ENCODE measurements at places on chromosomes 1 and 21. TPM values are rescaled to one million over a fixed set of nuclear protein-coding genes. Genes with fewer than 3 reads are reported as not detected.

The BECN2 gene
- polyA plus RNA-seq, result not detected

The TSPEAR gene
- not detected for polyA plus RNA-seq

The GBP7 gene
- not detected for polyA plus RNA-seq

The BATF3 gene
- 3.6 TPM for polyA plus RNA-seq

The UBASH3A gene
- polyA plus RNA-seq, result not detected

The DIO1 gene
- polyA plus RNA-seq, result not detected

The NCDN gene
- polyA plus RNA-seq, result 27.6 TPM

DNA sequence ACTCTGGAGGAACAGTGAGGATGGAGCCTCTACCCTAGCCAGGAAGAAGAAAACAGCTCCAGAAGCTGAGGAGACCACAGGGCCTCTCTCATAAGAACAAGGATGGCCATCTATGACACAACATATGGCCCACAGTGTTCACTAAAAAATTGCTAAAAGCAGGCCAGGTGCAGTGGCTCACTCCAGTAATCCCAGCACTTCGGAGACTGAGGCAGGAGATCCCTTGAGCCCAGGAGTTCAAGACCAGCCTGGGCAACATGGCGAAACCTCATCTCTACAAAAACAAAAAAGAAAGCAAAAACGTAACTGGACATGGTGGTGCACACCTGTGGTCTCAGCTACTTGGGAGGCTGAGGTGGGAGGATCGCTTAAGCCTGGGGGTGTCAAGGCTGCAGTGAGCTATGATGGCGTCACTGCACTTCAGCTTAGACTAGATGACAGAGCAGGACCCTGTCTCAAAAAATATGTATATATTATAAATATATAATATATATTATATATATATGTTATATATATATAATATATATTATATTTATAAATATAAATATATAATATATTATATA, 103.1 kb downstream of the TOMM20 start:
- H3K27me3 ChIP-seq, result no peaks in the 10 kb centered on the region
- H3K4me1 ChIP-seq, result no peaks in the 10 kb centered on the region
- H3K4me3 ChIP-seq, result no peak overlapping the region
- DNase-seq, result no peak
- no peaks in the 10 kb centered on the region for H3K36me3 ChIP-seq
- H3K27ac ChIP-seq, result no peak overlapping the region

GRCh38 chr1:248621770-248622169, 13.1 kb downstream of the OR2T11 start:
- no peaks in the 10 kb centered on the region for H3K36me3 ChIP-seq
- H3K4me3 ChIP-seq, result no peak overlapping the region
- no peaks in the 10 kb centered on the region for H3K4me1 ChIP-seq
- no peak overlapping the region for H3K27ac ChIP-seq

- H3K27me3 ChIP-seq, result no peaks in the 10 kb centered on the region
- DNase-seq, result peak; percentile 8
- H3K4me3 ChIP-seq, result no peak overlapping the region
- H3K36me3 ChIP-seq, result no peaks in the 10 kb centered on the region
- H3K27ac ChIP-seq, result no peak overlapping the region
These were observed 554.1 kb upstream of the OLFM3 start for GRCh38 chr1:102550729-102551384.

- H3K4me3 ChIP-seq, result no peak overlapping the region
- no peaks in the 10 kb centered on the region for H3K4me1 ChIP-seq
- no peaks in the 10 kb centered on the region for H3K36me3 ChIP-seq
These were observed 45.5 kb downstream of the TRABD2B start for GRCh38 chr1:47951545-47952235.

DNA sequence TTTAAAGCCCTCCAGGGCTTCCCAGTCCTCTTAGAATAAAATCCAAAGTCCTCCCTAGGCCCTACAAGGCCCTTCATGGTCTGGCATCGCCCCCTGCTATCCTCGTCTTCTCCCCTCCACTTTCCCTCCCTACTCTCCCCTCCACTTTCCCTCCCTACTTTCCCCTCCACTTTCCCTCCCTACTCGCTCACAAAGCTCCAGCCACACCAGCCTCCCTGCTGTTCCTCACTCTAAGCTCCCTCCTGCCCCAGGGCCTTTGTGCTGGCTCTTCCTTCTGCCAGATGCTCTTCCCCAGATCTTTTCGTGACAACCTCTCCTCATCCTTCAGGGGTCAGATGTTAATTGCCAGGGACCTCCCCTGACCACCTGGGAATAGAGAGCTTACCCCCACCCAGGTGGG, 12.8 kb downstream of the ARHGEF19 start:
- DNase-seq, result no peak
- H3K36me3 ChIP-seq, result no peaks in the 10 kb centered on the region
- H3K27ac ChIP-seq, result no peak overlapping the region

DNA sequence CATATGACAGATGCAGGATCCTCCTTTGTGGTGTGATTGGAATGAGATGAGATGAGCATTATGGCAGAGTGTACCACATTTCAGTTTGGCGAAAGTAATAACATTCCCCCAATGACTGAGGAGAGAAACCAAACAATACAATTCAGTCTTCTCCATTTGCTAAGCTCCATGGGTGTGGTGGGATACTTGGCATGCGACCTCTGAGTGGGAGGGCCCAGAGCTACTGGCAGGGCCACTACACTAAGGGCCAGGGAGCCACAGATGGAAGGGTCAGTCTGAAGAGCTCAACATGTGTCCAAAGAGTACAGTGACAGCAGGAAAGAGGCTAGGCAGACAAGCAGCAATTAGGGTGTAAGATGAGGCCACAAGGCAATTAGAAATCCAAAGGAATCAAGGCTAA, 23.8 kb upstream of the PAXBP1 start:
- H3K4me1 ChIP-seq, result no peaks in the 10 kb centered on the region
- no peak for DNase-seq
- peaks cover 3% of the 10 kb centered on the region for H3K27me3 ChIP-seq
- no peak overlapping the region for H3K4me3 ChIP-seq
- no peaks in the 10 kb centered on the region for H3K36me3 ChIP-seq
- H3K27ac ChIP-seq, result no peak overlapping the region

DNA sequence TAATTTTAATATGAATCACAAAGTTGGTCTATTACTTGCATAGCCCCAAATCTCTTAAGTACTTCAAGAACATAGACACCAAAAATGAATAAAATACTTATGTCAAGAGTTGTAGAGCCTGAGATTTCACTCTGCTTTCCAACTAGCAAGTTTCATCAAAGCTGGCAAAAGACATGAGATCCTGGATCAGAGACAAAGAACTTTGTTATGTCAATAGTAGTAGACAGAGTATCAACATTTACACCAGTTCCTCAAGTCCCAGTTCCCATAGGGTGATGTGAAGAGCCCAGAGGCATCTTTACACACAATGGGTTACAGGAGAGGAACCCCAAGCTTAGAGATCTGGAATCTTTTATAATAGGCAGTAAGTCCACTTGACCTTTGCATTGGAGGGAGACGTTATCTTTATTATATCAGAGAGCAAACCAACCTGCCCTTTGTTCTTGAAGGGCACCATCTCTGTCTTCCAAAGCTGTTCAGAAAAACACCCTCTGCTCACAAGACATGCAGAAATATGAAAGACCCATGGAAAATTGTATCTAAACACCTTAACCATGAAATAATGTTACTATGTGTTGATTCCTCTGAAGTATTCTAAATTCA, 174.4 kb upstream of the GALNT2 start:
- no peaks in the 10 kb centered on the region for H3K27me3 ChIP-seq
- DNase-seq, result no peak
- no peaks in the 10 kb centered on the region for H3K4me1 ChIP-seq
- no peaks in the 10 kb centered on the region for H3K36me3 ChIP-seq
- H3K4me3 ChIP-seq, result no peak overlapping the region

GRCh38 chr1:150808846-150809245, 786 bp upstream of the CTSK start:
- H3K27me3 ChIP-seq, result no peaks in the 10 kb centered on the region
- H3K27ac ChIP-seq, result peak overlapping the region; percentile 37
- peaks cover 3% of the 10 kb centered on the region for H3K36me3 ChIP-seq
- H3K4me3 ChIP-seq, result no peak overlapping the region

GRCh38 chr1:185398599-185398998, 81.6 kb upstream of the IVNS1ABP start:
- no peak overlapping the region for H3K4me3 ChIP-seq
- DNase-seq, result no peak
- H3K27ac ChIP-seq, result no peak overlapping the region
- H3K4me1 ChIP-seq, result no peaks in the 10 kb centered on the region
- no peaks in the 10 kb centered on the region for H3K27me3 ChIP-seq
- no peaks in the 10 kb centered on the region for H3K36me3 ChIP-seq

- H3K4me3 ChIP-seq, result no peak overlapping the region
- DNase-seq, result peak; percentile 7
- no peaks in the 10 kb centered on the region for H3K4me1 ChIP-seq
- no peaks in the 10 kb centered on the region for H3K27me3 ChIP-seq
These were observed 9.9 kb upstream of the C1orf141 start for GRCh38 chr1:67144696-67145095.

DNA sequence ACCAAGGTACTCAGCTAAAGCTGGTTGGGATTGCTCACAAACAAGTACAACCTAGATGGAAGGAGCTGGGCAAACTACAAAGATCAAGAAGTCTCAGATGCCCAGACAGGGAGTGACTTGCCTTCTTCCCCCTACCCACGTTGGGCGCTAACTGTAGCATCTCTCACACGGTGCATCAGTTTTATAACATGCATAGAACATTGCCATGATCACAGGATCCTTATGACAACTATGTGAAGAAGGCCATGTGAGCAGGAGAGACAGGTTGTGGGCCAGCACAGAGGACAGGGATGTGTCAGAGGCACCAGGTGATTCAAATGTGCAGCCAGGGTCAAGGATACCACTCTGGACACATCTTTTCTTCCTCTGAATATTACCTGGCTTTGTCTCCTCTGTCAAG, 28.3 kb upstream of the CYP4B1 start:
- no peaks in the 10 kb centered on the region for H3K4me1 ChIP-seq
- DNase-seq, result no peak
- H3K27me3 ChIP-seq, result no peaks in the 10 kb centered on the region
- H3K27ac ChIP-seq, result no peak overlapping the region
- H3K4me3 ChIP-seq, result no peak overlapping the region

GRCh38 chr1:102151242-102151641, 154.5 kb upstream of the OLFM3 start:
- no peaks in the 10 kb centered on the region for H3K36me3 ChIP-seq
- H3K27me3 ChIP-seq, result no peaks in the 10 kb centered on the region
- H3K27ac ChIP-seq, result no peak overlapping the region
- no peak for DNase-seq
- H3K4me3 ChIP-seq, result no peak overlapping the region
- H3K4me1 ChIP-seq, result no peaks in the 10 kb centered on the region

DNA sequence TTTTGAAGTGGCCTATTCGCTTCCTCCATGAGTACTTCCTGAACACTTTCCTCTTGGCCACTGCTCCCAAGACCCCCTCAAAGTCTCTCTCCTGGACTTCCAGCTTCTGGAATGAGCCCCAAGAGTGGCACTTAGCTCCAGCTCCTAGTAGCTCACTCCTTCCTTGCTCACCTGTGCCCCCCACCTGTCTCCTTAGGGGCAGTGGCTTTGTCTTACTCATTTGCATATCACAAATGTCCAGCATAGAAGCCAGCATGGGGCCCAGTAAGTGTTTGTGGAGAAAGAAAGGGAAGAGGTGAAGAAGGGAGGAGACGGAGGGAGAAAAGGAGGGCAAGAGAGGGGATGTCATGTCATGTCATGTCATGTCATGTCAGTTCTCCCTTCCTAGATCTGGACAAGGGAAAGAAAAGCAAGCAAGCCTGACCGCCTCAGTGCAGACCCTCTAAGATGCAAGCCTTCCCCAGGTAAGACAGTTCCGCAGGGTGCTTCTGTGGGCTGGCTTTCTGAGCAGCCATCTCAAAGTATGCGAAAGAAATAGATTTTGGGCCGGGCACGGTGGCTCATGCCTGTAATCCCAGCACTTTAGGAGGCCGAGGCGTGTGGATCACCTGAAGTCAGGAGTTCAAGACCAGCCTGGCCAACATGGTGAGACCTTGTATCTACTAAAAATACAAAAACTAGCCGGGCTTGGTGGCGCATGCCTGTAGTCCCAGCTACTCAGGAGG, 6.9 kb upstream of the MX1 start:
- H3K4me1 ChIP-seq, result no peaks in the 10 kb centered on the region
- no peak overlapping the region for H3K27ac ChIP-seq
- H3K27me3 ChIP-seq, result no peaks in the 10 kb centered on the region
- H3K4me3 ChIP-seq, result no peak overlapping the region
- no peak for DNase-seq

DNA sequence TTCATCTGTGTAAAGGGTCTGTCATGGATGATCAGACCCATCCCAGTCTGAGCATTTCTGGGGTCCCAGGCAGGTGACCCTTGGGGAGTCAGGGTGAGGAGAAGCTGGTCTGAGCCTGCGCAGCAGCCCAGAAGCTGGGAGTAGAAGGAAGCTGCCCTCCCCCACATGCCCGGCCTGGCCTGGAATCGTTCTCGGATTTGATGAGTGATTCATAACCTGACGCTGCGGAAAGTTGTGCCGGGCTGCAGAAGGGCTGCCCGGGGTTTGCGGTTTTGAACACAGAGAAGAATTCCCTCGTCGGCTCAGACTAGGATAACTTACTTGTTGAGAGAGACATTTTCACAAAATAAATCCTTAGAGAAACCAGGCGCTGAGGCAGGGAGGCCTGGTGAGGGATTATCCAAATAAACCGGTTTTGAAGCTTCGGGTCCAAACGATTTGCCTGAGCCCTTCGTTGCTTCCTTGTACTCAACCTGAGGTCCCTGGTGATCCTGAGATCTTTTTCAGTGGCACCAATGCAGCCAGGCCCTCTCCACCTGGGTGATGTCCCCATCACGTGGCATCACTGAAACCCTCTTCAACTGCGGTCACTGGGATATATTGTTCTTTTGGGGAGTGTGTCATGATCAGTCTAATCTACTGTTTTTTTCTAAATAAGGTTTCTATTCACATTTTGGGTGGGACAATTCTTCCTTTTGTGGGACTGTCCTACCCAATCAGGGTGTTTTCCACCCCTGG, 29.2 kb downstream of the EPHB2 start:
- peak; percentile 97 for DNase-seq
- no peaks in the 10 kb centered on the region for H3K27me3 ChIP-seq
- H3K36me3 ChIP-seq, result no peaks in the 10 kb centered on the region

DNA sequence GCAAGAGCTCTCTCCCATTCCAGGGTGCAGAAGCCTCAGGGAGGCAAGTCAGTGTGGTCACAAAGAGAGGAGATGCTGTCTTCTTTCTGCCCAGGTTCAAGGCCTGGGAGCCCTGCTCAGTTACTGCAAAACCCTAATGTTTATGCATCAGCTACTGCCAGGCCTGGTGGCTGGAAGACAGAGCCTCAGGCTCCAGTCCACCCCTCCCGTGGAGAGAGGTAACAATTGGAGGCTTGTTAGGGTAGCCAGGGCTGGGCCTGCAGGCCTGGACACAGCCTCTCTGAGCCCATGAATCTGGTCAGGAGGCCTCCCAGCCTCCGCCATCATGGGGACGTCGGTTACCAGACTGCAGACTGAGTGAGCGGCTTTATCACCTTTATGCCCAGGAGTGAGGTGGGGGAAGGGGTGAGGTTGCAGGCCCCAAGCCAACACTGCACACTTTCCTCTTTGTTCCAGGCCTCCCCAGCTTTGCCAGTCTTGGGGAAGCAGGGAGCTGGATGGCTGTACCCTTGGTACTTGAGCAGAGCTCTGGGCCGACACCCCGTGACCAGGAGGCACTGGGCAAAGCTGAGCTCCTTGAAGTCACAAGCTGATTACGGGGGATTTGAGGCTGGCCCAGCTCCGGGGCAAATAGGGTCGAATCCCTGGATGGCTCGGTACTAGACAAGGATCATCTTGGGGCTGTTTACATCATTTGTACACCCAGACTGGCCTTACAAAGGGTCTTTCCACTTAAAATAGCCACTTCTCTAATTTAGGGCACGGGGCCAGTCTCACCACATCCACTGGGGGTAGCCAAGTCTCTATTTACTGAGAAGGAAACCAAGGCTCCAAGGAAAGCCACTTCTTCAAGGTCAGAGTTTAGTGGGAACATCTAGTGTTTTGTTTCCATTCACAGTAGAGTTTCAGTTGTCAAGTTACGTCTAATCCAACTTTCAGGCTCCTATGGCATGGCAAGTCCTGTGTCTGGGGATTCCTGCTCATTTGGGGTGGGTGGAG, 5.2 kb downstream of the SLC2A1 start:
- no peak for DNase-seq
- H3K36me3 ChIP-seq, result peaks cover 4% of the 10 kb centered on the region
- no peak overlapping the region for H3K4me3 ChIP-seq
- no peaks in the 10 kb centered on the region for H3K27me3 ChIP-seq
